ENCODE measurements at places on chromosomes 3 and 15.

DNA sequence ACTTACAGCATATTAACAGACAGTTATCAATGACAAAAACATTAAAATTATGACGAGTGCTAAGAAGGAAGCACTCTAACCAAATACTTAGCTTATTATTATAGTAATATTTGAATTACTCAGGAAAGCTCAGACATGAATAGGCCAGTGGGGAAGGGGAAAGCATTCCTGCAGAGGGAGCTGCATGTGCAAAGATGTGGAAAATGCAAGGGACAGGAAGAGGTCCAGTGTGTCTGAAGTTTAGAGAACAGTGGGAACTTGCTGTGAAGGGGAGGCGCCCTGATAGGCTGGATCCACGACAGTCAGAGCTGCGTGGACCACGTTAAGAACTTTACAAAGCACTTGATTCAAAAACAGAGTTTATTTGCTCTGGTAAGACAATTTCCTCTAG is 1.2 kb upstream of the SPICE1 start:
- DNase-seq: no peak

- no peak for DNase-seq
Observed at GRCh38 chr3:113454630-113455029, 13.3 kb upstream of the CFAP44 start.

DNA sequence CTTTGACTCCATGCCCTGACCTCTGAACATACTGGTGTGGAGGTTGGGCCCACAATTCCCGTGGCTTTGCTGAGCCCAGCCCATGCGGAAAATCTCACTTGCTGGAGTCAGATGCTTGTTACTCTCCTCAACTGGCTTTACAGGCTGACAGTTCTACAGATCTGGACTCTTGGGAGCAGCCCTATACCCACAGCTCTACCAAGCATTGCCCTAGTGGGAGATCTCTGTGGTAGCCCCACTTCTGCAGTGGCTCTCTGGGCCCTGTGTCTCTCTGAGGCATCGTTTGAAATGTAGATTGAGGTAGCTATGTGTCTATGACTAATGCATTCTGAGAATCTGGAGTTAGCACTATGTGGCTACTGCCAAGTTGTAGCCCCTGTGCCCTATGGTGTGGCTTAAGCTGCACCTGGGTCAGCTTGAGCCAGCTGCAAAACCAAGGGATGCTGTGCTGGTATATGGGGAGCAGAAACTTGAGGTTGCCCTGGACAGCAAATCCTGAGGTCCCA is 625.8 kb upstream of the ALCAM start:
- no peak for DNase-seq

GRCh38 chr15:66071921-66072295 is 181.6 kb downstream of the MEGF11 start:
- peak; percentile 4 for DNase-seq
